Activated CD8-positive, alpha-beta T cell treated with anti-CD3 and anti-CD28 coated beads for 36 hours (primary cell): ENCODE measurements at places on chromosomes 2 and 18. TPM values are rescaled to one million over a fixed set of nuclear protein-coding genes. Genes with fewer than 3 reads are reported as not detected.

The IMPACT gene
- 14.7 TPM for total RNA-seq

The SAG gene
- total RNA-seq = not detected

The COL6A3 gene
- total RNA-seq = 4.0 TPM

DNA sequence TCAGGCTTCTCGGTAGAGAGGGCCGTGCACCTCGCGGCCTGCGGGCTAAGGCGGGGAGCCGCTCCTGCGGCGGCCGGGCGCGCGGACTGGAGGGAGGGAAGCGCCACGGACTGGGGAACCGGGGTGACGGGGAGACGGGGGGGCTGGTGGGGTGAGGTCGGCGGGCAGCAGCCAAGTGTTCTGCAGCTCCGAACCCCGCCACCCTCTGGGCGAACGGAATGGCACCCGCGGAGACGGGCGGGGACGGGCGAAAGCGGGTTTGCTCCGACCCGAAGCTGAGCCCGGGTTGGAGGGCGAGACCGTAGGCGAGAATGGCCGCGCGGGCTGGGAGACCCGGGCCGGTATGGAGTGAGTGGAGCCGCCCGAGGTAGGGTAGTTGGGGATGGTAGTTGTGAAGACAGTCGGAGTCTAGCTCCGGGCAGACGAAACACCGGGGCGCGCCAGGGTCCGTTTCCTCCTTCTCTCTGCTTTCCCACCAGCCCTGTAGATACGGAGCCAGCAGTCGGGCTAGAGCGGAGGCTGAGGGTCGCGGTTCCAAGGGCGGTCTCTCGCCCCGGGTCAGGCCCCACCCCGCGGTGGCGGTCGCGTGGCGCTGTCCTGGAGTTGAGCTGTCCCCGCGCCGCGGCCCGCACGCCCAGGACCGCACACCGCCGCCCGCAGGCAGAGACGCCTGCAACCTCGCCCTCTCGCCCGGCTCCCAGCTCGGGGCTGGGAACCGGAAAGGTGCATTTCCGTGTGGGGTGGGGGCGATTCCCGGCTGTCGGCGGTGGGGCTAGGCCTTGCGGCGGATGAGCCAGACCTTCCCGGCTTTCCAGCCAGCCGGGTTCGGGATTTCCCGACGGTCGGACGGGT is 160.3 kb upstream of the SIX2 start:
- peak; percentile 9 for DNase-seq

- DNase-seq = no peak
Measured at GRCh38 chr18:15198116-15198389, 450.1 kb downstream of the ANKRD30B start.

DNA sequence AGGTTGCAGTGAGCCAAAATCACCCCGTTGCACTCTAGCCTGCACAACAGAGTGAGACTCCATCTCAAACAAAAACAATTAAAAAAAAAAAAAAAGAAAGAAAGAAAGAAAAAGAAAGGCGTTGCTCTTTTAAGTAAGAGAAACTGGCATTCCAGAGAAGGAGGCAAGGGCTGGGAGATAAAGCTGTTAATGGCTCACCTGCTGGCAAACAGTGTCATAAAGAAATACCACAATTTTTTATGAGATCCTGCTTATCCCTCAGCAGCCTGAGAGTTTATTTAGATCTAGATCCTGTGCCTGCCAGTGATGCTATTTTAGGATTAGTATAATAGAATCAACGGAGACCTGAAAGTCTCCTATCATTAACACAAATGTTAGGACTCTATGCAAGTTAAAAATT is 16.3 kb downstream of the SLC19A3 start:
- no peak for DNase-seq

- DNase-seq = no peak
Measured at GRCh38 chr18:34915046-34915445, 126.2 kb upstream of the MAPRE2 start.

GRCh38 chr18:49650426-49650891 is 88.6 kb downstream of the LIPG start:
- DNase-seq = no peak

- DNase-seq = no peak
Measured at GRCh38 chr18:76844742-76845477, 22.6 kb downstream of the ZNF236 start.

DNA sequence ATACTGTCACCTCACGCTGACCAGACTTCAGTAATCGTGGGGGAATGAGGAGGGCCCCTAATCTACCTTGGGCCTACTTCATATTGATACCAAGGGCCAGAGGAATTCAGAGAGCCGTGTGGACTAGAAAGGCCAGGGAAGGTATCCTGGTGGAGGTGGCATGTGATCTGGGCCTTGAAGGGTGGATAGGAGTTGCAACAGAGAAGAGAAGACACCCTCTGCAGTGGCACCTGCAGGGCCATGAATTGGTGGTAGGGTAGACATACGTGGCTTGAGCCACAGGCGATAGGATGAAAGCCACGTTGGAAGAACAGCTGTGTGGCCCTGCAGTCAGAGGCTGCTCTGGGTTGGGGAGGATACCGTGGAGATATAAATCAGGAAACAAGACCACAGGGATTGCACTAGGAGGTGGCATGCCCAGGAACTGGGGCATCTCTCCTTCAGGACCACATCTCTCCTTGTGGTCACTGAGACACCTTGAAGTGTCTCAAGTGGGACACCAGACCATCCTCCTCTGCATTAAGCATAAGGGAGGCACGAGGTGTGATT is 141.4 kb downstream of the CYP26B1 start:
- no peak for DNase-seq

GRCh38 chr2:108637304-108637669 is 82.0 kb upstream of the RANBP2 start:
- no peak for DNase-seq

DNA sequence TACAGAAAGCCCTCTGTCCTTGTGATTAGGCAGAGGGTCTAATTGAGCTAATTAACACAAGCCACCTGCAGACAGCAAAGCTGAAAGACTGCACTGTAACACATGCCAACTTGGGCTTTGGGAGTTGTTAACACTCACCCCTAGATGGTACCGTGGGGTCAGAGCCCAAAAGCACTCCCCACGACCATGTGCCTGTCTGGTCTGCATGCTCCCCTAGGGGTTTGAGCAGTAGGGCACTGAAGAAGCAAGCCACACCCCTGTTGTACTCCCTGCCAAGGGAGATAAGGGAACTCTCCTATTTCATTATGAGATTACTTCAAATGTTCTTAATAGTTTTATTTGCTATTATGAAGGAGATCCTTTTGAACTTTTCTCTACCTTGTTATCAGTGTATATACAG is 560.1 kb upstream of the FSHR start:
- no peak for DNase-seq
